Brain (organoid and tissue), 16 donors: ENCODE measurements at places on chromosomes 2 and 18.

DNA sequence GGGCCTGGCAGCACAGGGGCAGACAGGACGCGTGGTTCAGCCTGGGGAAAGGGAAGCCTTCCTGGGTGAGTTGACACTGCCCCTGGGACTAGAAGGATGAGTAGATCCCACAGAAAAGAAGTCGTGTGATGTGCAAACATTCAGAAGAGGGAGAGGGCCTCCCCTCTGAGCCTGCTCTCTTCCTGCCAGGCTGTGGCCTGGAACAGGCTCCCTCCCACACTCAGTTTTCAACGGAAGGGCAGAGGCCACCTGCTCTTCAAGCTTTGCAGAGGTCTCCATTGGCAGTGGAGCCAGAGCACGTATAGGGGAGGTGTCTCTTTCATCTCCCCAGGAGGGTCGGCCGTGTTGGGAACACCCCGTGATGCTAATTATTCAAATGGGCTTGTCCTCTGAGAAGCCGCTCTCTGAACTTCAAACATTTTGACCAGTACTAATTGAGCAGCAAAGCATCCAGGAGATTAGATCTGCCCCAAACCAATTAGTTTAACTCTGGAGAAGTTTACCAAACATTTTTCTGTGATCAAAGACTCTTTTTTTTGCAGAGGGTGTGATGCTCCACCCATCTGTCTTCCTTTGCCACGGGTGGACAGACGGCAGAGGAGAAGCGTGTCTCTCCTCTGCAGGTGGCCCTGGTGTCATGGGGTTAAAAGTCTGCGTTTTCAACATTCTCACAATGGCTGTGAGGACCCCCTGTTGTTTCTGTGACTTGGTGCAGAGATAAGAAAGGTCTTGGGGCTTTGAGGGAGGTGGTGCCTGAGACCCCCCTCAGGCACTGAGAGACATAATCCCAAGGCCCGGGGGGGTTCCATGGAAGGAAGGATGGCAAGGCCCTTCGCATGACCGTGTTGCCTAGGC lies 29.5 kb upstream of the ODC1 start:
- no peak for DNase-seq

DNA sequence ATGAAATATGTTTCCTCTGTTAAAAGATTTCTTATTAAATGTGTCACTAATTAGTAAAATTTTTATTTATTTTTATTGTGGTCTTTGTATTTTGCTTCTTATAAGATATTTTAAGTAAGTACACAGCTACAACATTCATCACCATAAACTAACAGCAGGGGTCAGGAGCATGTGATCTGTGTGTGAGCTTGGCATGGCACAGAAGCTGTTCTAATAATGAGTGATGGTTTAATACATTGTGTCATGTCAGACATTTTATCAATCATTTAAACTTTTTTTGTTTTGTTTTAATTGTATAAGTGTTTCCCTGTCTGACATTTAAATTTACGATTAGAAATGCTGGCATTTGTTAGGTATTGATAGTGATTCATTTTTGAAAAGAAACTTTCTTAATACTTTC lies 585.4 kb downstream of the DSC3 start:
- DNase-seq, result no peak

DNA sequence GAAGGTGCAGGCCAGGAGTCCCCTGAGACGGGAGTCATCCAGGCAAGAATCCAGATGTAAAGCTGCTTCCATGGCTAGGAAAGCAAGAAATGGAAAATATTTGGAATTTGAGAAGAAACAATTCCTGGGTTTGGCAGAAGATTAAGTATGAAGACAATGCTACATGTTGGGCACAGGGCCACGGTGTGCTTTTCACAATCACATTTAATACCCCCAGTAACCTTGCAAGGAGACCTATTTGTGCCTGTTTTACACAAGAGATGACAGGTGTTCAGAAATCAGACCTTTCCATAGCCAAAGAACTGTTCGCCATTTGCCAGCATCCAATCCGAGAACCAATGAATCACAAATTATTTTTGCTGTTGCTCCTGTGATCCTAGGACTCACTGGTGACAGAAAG lies 50.5 kb downstream of the KCTD1 start:
- no peak for DNase-seq

GRCh38 chr2:83079007-83079406 lies 1380.1 kb downstream of the SUCLG1 start:
- DNase-seq, result no peak

DNA sequence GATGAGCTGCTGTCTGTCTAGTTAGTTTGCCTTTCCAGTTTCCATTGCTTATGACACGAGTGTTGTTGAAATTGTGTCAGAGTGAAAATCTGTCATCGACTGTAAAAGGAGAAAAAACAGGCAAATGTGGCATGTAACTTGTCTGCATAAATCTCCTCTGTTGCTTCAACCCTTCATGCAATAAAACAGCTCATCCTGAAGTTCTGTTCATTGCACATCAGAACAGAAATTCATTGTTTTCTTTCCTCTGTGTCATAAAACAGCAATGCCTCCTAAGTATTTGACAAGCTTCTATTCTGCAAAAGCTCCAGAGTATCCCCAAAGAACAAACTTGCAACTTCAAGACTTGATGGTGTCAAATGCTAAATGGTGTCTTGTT lies 432.1 kb downstream of the MEIS1 start:
- peak; percentile 62 for DNase-seq

GRCh38 chr2:161312996-161313395 lies 4.8 kb downstream of the PSMD14 start:
- DNase-seq, result no peak

GRCh38 chr2:161580426-161580825 lies 43.8 kb upstream of the SLC4A10 start:
- no peak for DNase-seq

DNA sequence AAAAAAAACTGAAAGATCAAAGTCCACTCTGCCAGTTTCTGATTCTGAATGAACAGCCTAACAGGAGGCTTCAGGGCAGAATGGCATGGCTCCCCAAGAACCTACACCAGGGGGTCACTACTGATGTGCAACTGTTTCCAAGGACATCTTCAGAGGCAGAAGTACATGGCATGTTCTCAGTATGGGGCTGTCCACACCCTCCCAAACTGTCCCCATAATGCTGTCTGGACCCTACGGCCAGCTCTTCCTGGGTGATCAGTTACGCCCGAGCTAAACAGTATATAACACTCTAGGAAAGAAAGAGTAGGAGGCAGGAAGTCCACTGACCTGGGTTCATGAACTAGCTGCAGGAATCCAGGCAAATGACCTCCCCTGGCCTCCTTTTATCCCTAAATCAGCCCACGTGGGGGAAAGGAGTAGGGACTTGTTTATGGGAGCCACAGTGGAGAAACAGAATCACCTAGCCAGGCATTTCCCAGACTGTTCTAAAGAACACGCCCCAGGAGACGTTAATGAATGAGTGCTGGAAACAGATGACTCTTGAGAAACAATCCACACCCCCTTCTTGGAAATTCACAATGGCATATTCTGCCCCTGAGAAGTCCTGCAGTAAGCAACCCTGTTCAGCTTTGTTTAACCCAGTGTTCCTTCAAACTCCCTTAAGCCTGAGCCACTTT lies 2.5 kb downstream of the TMBIM1 start:
- no peak for DNase-seq

- peak; percentile 51 for DNase-seq
Measured at GRCh38 chr2:197113275-197113711, 186.8 kb upstream of the PGAP1 start.

DNA sequence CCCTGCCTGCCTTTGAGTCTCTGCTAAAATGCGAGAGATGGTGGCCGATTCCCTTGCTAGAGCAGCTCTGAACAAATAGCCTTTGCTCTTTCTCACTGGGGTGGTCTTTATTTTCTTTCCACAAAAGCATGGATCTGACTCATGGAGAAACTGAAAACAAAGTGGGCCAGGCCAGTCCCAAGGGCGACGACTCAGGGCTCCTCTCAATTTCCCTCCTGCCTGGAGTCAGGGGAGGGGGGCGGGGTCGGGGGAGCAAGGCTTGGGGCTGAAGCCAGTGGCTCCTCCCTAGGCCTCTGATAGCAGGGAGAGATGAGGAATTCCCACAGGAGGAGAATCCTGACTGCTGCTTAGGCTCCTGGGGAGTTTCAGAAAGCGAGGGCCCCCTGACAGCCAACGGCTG lies 17.1 kb upstream of the IL1R2 start:
- DNase-seq, result peak; percentile 24

DNA sequence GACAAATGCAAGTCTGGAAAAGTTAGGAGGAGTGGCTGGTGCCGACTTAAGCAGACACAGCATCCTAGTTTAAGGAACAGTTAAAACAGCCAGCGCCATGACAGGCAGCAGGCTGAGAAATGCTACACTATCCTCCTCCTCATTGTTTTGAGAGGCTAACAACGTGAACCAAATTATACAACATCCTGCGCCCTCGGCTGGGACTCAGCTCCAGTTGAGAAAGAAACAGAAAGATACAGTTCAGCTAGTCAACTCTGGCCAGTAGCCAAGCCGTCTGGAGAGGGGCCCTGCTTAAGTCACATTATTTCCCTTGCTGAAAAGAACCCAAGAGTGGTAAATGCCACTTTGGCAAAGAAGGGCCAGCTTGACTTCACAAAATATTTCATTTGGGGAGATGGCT lies 90.2 kb downstream of the BCL11A start:
- peak; percentile 73 for DNase-seq

GRCh38 chr18:59026364-59026763 lies 113.3 kb upstream of the SEC11C start:
- DNase-seq, result no peak

GRCh38 chr18:77522051-77522675 lies 272.5 kb downstream of the GALR1 start:
- peak; percentile 34 for DNase-seq

DNA sequence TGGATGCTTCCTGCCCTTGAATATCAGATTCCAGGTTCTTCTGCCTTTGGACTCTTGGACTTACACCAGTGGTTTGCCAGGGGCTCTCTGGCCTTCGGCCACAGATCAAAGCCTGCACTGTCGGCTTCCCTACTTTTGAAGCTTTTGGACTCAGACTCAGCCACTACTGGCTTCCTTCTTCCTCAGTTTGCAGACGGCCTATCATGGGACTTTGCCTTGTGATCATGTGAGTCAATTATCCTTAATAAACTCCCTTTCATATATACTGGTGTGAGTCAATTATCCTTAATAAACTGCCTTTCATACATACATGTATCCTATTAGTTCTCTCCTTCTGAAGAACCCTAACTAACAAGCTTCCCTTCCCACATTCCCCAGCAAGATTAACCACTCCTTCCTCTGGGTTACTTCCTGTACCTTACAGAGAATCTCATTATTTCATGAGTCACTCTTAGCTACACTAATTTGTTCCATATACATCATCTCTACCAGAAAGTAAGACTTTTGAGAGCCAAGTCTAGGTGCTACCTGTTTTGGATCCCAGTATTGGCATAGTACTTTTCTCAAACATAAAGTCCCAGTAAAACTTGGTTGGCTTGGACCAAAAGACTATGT lies 31.3 kb upstream of the LRATD1 start:
- no peak for DNase-seq

DNA sequence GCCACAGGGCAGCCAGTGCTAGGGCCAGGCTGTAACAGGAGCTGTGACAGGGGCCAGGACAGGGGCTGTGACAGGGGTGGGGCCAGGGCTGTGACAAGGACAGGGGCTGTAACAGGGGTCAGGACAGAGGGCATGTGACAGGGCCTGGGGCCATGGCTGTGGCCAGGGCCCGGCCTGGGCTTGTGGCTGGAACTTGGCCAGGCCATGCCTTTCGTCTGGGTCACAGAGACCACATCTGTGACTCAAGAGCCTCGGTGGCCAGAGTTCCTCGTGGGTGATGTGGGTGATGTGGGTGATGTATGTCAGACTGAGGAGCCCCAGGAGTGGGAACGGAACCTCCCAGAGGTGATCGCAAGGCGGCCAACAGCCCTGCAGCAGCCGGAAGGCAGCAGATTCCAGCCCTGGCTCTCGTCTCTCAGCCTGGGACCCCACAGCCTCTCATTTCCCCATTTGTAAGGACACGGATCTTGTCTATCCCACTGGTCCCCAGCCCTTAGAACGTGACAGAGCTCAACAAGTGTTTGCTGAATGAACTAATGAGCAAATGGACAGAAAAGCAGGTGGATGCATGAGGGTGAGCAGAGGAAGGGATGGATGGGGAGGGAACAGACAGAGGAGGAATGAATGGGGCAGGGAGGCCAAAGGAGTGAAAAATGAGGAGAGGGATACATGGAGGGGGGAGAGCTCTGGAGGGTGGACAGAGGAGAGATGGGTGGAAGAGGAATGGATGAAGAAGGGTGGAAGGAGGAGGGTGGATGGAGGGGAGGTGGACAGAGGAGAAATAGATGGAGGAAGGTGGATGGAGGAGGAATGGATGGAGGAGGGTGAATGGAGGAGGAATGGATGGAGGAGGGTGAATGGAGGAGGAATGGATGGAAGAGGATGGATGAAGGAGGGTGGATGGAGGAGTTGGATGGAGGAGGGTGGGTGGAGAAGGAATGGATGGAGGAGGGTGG lies 17.3 kb downstream of the ESPNL start:
- DNase-seq, result no peak

GRCh38 chr2:240053173-240054155 lies at the start of gene OR6B3:
OR6B3 (minus strand) TSS chr2:240053521.
- no peak for DNase-seq

- no peak for DNase-seq
Measured at GRCh38 chr2:170576296-170576695, 138.8 kb upstream of the SP5 start.

DNA sequence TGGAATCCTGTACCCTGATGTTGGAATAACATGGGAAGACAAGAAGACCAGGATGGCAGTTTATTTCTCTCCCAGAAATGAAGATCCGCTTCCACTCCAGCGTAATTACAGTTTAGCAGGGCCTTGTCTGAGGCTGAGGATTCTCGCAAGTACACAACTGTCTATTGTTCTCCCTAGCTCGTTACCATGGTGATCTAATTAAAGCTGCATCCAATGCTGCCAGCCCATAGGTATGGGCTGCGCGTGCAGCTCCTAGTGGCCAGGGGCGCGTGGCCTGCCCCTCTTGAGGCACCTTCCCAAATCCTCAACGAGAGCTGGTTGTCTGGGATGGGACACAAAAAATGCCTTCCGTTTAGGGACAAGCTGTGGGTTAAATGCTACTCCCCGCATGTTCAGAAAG lies 344.9 kb downstream of the CYRIA start:
- DNase-seq, result peak; percentile 89

GRCh38 chr18:65753520-65753919 lies 2.7 kb downstream of the CDH7 start:
- DNase-seq, result peak; percentile 85

- no peak for DNase-seq
Measured at GRCh38 chr18:48792611-48793380, 158.0 kb downstream of the SMAD7 start.

- no peak for DNase-seq
Measured at GRCh38 chr2:238164906-238165287, 6.1 kb downstream of the ERFE start.

- no peak for DNase-seq
Measured at GRCh38 chr2:113167115-113167932, 6.4 kb upstream of the PSD4 start.

GRCh38 chr2:203802342-203803052 lies 65.1 kb upstream of the CTLA4 start:
- DNase-seq, result no peak

DNA sequence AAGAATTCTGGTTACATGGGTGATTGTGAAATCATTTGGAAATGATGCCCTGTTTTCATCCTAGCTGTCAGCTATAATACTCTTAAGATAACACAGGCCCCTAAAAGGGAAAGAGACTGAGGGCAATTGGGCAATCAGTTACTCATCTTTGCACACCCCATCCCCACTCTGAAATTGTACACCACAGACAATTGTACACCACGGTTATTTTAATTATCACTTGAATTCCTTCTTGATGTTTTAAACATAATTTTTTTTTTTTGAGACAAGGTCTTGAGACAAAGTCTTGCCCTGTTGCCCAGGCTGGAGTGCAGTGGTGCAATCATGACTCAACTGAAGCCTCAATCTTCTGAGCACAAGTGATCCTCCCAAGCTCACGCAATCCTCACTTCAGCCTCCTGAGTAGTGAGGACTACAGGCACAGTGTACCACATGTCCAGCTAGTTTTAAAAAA lies 862.4 kb upstream of the ACVR2A start:
- no peak for DNase-seq
